ENCODE measurements at places on chromosomes 5 and 9.

- DNase-seq = no peak
These were observed 129.8 kb downstream of the MARCHF11 start for GRCh38 chr5:16049761-16050160.

DNA sequence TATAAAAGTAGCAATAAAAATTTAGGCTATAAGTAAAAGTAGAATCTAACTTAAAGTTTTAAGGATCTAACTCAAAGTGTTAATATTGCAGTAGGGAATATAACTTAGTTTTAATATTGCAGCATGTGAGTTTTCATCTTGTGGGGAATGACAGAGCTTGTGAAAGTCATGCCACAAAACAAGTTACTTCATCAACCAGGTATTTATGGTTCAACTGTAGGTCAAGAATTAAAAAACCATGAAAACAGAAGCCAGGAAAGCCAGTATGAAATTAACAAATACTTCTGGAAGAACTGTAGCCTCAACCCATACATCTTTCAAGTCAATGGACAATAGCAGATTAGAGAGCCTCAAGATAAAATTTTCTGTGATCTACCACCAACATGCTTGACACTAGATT lies 19.0 kb downstream of the HMGCS1 start:
- no peak for DNase-seq

DNA sequence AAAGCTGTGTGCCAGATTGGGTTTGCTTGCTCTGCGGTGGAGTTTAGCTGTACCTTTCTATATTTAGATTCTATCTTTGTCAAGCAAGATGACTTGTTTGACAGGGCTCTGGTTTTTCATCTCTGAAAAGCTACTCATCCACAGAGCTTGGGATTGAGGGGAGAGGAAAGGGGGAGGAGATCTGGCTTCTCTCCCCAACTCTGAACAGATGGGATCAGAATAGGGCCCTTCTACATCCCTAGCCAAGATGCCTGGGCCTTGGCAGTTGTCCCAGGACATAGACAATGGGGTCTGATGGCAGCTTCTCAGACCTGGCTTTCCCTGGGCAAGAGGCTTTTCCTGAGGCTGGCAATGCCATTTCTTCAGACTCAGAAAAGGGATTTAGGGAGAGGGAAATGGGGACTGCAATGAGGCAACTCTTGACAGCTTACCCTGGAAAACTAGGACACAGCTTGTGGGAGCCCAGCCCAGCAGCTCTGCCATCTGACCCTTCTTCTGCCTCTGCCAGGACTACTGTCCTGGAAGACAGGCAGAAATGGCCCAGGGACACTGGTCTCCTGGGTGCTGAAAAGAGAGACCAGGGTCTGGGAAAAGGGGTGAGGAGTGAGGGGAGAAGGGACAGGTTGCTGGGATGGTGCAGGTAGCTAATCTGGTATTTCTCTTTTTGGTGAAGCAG lies 50.2 kb upstream of the ASTN2 start:
- no peak for DNase-seq

- no peak for DNase-seq
These were observed 23.6 kb upstream of the TEK start for GRCh38 chr9:27085456-27085855.

GRCh38 chr9:122337556-122337929 lies 33.3 kb upstream of the PTGS1 start:
- DNase-seq = no peak

DNA sequence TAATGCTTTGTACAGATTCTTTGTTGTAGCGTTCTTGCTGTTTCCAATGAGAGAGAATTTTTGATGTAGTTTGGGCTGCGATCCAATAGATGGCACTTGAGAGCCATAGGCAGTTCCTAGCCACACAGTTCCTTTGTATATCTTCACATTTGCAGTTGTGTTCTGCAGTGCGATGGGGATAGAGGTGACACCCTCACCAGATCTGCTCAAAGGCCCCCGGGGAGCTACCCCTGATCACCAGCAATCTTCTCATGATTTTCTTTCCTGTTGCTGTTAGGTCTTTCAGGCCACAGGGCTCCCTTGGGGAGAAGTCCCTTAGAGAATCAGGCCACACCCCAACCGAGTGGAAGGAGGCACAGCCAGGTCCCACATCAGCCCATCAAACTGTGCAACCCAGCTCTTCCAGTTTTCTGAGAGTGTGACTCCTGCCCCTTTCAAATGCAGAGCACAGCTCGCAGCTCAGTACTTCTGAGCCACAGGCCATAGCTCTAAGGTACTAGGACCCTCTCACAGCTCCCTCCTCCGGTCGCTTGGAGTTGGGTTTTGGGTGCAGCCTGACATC lies 353.7 kb downstream of the SLCO4C1 start:
- DNase-seq = no peak

- DNase-seq = no peak
These were observed 54.2 kb downstream of the FNBP1 start for GRCh38 chr9:129988607-129989361.

DNA sequence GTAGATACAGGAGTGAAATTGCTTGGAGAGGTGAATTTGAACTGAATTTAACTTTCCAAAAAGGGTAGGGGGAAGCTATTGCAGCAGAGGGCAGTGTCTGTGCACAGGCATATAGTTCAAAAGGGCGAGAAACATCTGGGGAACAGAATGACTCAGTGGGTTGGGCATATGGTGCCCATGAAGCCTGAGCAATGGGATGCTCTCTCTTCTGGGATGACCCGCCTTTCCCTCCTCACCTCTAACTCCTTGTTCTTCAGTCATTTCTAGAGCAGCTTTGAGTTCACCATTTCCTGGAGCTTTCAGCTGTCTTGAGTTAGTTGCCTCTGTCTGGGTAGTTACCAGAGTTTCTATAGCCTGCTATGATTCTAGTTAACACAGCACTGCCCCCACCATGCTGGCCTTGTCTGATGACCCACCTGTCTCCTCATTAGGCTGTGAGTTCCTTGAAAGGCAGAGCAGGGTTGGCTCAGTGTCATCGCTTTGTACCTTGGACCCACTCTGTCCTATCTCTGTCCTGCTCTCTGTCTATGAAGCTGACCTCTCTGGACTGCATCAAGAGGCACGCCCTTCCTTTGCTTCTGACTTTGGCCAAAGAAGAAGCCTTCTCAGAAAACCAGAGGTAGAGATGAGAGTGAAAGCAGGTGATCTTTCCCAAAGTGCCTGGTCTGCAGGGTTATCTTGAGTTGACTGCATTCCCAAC lies 299.6 kb upstream of the KLF4 start:
- DNase-seq = no peak

- no peak for DNase-seq
These were observed 11.7 kb upstream of the CERCAM start for GRCh38 chr9:128408963-128409431.

DNA sequence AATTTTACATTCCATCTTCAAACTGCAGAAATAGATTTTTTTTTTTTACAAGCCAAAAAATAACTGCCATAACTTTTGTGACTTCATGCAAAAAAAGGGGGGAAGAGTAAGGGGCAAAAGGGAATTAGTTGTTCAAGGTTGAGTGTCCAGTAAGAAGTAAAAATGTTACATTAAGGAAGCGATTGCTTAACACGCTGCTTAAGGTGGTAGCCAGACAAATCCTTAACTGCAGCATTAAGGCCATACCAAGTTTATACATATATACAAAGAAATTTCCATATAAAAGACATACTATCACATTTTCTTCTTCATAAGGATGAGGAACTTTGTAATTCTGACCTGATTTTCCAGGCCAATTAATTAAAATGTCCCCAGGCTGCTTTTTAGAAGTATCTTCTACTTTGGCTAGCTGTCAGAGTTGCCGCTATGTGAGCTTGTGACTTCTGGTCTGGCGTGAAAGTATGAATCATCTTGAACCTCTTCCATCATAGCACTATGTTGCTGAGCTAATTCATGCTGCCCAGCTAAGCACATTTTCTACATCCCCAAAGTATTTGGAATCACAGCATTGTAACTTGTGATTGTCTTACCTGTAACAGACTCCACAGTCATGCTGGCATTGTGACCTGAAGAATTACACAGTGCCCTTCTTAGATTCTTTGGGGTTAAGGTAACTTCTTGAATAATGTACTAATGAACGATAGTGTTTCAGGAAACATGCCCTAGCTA lies 40.0 kb downstream of the G3BP1 start:
- DNase-seq = no peak

GRCh38 chr5:93736284-93736683 lies 5.1 kb downstream of the POU5F2 start:
- DNase-seq = no peak

DNA sequence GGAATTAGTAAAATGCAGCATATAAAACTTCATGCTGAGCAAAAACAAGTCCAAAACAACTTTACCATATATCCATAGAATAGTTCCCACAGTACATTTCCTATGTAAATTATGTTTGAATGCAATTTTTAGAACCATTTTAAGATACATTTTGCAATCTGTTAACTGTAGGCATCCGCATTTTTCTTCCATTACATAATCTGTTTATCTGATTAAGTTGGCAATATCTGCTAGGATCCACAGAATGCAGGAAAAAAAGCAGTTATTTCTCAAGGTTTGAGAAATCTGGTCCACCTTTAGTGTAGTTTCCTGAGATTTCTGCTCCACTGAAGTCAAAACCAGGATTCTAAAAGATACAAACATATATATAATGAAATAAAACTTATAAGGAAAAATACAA lies 6.2 kb downstream of the NUDCD2 start:
- no peak for DNase-seq

- no peak for DNase-seq
These were observed 214.2 kb downstream of the PRR16 start for GRCh38 chr5:120678279-120678678.

DNA sequence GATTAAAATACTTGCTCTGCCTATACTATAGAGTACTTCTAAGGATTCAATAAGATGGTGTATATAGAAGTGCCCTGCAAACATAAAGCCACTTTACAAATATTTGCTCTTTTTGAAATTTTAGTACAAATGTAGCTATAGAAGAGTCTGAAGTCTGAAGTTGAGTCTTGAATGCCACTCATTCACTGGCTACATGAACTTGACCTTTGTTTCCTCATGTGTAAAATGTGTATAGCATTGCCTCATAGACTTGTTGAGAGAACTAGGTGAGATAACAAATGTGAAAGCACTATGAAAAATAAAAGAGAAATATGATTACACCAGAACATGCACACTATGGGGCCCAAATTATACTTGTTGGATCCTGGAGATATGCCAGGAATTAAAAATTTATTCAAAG lies 244.7 kb downstream of the SEC61B start:
- no peak for DNase-seq

DNA sequence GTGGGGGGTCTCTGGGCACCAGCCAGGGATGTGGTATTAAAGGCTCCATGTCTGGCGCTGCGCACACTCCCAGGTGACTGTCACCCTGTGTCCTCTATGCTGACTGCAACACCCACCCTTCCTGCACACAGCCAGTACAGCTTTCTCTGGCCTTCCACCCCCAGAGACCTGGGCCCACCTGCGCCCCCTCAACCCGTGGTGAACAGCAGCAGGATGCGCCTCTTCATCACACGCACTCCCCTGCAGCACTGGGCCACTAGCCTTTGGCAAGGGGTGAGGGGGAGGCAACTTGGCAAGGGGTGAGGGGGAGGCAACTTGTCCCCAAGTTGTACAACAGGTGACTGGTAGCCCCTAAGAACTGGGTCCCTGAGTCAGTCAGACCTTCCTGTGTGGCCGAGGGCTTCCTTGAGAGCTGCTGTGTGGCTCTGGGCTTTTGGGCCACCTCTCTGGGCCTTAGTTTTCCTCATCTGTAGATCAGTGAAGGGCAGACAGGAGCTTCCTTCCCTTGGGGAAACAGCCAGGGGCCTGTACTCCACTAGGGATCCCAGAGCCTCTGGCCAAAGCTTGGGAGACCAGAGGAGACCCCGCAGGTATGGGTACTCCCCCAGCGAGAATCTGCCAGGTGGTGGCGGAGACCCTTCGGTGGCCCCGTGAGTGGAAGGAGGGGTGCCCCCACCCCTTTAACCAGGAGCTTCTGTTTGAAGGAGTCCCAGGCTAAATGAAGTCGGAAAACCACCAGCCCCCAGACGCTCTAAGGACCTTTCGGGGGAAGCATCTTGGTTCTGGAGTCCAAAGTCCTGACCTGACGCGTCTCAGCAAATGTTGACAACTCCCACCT lies 4.5 kb downstream of the CRAT start:
- DNase-seq = no peak
